HuH-7 (cell line): ENCODE measurements at places on chromosomes 5 and 9.

- no peak for DNase-seq
Observed at GRCh38 chr5:128274441-128274840, 190.9 kb downstream of the SLC12A2 start.

DNA sequence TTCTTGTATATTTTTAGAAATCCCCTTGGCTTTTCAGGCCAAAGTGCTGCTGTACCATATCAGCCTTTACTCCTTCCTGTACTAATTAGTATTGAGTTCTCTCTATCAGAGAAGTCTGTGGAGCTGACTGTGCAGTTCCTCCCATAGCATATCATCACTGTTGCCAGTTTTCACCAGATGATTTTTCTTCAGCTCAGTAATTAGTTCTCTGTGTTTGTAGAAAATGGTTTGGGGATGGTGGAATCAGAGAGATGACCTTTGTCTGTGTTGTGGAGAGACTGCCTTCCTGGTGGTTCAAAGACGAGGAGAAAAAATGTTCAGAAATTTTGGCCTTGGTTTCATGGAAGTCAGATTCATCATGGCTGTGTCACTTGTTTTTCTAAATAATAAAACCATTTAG, 227.5 kb upstream of the ACTBL2 start:
- no peak for DNase-seq

DNA sequence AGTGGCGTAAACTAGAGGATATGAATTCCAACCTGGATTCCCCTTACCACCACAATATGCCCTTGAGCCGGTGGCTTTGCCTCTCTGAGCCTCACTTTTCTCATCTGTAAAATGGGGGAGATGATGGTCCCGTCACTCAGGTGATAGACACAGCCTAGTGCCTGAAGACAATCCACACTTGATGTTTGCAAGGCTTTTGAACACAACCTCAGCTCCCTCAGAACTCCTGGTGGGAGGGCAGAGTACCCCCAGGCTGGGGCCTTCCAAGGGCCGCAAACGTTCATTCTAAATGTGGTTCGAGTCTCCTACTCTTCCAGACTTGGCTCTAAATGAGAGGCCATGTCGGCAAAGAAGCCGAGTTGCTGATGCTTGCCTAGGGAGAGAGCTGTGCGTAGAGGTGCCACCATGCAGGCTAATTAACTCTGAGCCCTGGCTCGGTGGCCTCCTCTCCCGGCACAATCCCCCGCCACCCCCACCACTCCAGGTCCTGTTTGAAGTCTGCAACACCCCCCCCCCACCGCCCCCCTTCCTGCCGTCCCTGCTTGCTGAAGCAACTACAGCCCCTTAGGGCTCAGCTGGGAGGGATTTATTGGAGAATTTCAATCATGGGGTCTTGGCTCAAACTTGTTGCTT, 97.7 kb upstream of the LMX1B start:
- DNase-seq = no peak

GRCh38 chr5:124910354-124911016, 164.0 kb upstream of the ZNF608 start:
- DNase-seq = no peak
